Neural crest cell (in vitro differentiated cells): ENCODE measurements at places on chromosomes 16 and 17. TPM values are rescaled to one million over a fixed set of nuclear protein-coding genes. Genes with fewer than 3 reads are reported as not detected.
A peak's percentile ranks its signal among the peaks of the same experiment; 100 is the strongest.

DNA sequence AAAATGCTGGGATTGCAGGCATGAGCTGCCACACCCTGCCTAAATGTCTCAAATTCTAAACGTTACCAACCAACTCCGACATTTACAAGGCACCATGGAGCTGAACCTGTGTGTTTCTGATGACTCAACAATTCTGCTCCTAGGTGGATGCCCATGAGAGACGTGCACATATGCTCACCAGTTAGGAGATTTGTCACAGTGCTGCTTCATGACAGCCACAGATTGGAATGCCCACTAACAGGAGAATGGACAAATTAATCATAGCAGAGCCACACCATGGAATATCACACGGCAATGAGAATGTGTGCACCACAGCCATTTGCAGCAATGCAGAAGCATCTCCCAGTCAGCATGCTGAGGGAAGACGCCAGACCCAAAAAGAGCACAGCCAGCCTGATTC lies 8.0 kb upstream of the KCNG4 start:
- no peaks in the 10 kb centered on the region for H3K27me3 ChIP-seq
- H3K27ac ChIP-seq = no peak overlapping the region
- H3K4me1 ChIP-seq = peaks cover 20% of the 10 kb centered on the region
- H3K4me3 ChIP-seq = no peak overlapping the region

DNA sequence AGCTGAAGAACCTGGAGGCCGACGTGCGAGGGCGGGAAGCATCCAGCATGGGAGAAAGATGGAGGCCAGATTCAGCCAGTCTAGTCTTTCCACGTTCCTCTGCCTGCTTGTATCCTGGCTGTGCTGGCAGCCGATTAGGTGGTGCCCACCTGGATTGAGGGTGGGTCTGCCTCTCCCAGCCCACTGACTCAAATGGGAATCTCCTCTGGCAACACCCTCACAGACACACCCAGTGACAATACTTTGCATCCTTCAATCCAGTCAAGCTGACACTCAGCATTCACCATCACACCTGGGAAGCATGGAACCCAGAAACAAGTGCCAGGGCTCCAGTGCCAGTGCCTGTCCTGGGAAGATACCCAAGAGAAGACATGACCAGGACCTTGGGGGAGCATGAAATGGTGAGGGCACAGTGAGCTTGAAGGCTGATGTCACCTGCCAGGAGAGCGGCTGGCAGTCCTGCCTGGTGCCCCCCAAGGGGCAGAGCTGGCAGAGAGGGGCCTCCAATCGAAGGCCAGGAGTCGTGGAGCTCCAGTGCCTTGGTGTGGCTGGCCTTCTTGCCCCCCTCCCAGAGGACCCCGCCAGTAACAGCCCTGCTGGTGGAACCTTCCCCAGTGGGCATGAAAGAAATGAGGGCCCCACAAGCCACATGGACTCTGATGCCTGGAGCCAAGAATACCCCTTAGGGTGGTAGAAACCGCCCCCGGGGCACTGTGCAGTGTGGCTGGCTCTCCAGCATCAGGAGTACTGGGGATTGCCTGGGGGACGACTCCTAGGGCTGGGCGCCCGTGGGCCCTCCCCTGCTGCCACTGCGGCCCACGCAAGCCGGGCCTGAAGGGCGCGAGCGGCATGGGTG lies 643 bp upstream of the NPB start:
- H3K27me3 ChIP-seq = peaks cover 14% of the 10 kb centered on the region
- peaks cover 3% of the 10 kb centered on the region for H3K36me3 ChIP-seq
- no peak for DNase-seq

GRCh38 chr16:84318091-84318975 lies 23.7 kb downstream of the WFDC1 start:
- H3K4me3 ChIP-seq = no peak overlapping the region
- no peak for DNase-seq
- H3K27me3 ChIP-seq = peaks cover 16% of the 10 kb centered on the region
- H3K4me1 ChIP-seq = no peaks in the 10 kb centered on the region
- H3K27ac ChIP-seq = no peak overlapping the region

GRCh38 chr16:48323783-48324775 lies 61.1 kb downstream of the SIAH1 start:
- H3K36me3 ChIP-seq = no peaks in the 10 kb centered on the region
- no peak overlapping the region for H3K4me3 ChIP-seq
- no peak for DNase-seq
- no peak overlapping the region for H3K27ac ChIP-seq

GRCh38 chr16:48542966-48543365 lies 67.0 kb downstream of the N4BP1 start:
- H3K27ac ChIP-seq = no peak overlapping the region
- DNase-seq = no peak
- H3K4me1 ChIP-seq = no peaks in the 10 kb centered on the region
- peaks cover 6% of the 10 kb centered on the region for H3K36me3 ChIP-seq
- no peaks in the 10 kb centered on the region for H3K27me3 ChIP-seq

DNA sequence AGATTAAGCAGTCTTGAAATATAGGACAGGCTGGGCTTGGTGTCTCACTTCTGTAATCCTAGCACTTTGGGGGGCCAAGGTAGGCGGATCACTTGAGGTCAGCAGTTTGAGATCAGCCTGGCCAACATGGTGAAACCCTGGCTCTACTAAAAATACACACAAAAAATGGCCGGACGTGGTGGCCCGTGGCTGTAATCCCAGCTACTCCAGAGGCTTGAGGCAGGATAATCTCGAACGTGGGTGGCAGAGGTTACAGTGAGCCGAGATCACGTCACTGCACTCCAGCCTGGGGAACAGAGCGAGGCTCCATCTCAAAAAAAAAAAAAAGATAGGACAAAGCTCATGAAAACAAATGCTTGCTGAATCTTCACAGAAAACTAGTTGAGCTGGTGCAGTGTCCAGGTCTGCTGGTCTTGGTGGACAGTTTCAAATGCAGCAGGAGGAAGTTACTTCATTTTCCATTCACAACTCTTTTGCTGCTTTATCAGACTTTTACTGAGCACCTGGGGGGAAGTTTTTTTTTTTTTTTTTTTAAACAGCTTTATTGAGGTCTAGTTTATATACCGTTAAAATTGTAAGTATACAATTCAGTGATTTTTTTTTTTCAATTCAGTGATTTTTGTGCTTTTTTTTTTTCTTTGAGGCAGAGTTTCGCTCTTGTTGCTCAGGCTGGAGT lies 45.2 kb downstream of the SNX29 start:
- H3K36me3 ChIP-seq = no peaks in the 10 kb centered on the region
- H3K4me1 ChIP-seq = no peaks in the 10 kb centered on the region
- H3K27ac ChIP-seq = no peak overlapping the region
- no peak overlapping the region for H3K4me3 ChIP-seq
- DNase-seq = no peak

DNA sequence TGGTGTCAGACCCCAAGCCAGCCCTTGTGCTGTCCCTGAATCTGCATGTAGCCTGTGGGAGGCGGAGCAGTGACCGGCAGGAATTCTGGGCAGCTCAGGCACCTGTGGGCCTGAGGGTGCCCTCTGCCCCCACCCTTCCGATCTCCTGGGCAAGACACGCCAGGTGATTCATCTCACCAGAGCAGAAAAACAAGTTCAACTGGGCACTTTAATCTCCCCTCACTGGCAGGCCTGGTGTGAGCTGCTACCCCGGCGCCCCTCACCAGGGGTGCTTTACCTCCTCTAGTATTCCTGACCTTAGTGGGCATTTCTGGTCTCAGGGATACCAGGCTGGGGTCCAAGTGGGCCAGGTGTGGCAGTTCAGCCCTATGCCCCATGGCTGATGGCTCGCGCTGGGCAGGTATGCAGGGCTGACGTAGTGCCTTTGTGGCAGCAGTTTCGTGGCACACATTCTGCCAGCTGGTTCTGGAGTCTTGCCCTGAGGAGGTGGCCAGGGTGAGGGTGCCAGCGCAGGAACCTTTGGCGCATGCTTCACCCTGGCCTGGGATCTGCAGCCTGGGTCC lies 6.0 kb downstream of the ERBB2 start:
- no peak for DNase-seq
- no peak overlapping the region for H3K4me3 ChIP-seq
- no peak overlapping the region for H3K27ac ChIP-seq
- H3K36me3 ChIP-seq = no peaks in the 10 kb centered on the region
- no peaks in the 10 kb centered on the region for H3K27me3 ChIP-seq

DNA sequence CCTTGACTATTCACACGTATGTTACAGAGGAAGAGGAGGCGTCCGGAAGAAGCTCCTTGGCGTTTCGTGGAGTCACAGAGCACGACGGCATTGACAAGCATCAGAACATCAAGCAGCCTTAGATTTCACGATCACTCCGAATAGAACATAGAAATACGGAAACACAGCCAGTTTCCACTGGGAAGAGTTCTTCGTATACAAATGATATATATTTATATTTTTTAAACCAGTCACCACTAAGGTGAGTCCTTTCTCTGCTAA lies 3.1 kb downstream of the CBLN1 start:
- peaks cover 27% of the 10 kb centered on the region for H3K4me1 ChIP-seq
- peak overlapping the region; percentile 57 for H3K4me3 ChIP-seq
- DNase-seq = no peak
- H3K27me3 ChIP-seq = peaks cover 92% of the 10 kb centered on the region

GRCh38 chr17:15101175-15101574 lies 164.0 kb downstream of the PMP22 start:
- DNase-seq = no peak
- peaks cover 4% of the 10 kb centered on the region for H3K36me3 ChIP-seq
- peaks cover 4% of the 10 kb centered on the region for H3K4me1 ChIP-seq

DNA sequence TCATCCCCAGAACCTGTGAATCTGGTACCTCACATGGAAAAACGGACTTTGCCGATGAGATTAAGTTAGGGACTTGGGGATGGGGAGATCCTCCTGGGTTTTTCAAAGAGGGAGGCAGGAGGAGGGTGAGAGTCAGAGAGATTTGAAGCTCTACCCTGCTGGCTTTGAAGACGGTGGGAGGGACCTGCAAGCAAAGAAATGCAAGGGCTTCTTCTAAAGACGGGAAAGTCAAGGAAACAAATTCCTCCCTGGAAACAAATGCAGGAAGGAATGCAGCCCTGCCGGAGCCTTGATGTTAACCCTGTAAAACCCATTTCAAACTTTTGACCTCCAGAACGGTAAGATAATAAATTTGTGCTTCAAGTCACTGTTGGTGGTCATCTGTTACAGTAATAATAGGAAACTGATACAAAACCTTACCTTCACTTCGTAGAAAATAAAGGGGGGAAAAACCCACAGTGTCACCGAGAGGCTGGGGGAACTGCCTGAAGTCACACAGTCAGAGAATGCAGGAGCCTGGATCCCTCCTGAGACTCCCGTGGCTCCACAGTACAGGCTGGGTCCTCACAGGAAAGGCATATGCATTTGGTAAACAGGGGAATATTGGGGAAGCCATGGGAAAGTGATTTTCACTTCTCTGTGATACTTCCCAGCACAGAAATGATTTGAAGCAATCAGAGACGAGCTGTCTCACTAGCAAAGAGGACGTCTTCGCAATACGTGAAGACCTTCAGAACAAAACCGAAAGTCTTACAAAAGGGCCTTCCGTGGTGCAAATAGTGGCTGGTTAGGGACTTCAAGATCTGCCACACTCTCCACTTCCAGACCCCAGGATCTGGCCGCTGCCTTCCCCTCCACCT lies 58.9 kb upstream of the CLEC3A start:
- H3K4me3 ChIP-seq = no peak overlapping the region
- H3K4me1 ChIP-seq = peaks cover 39% of the 10 kb centered on the region
- no peak overlapping the region for H3K27ac ChIP-seq
- peaks cover 33% of the 10 kb centered on the region for H3K27me3 ChIP-seq
- H3K36me3 ChIP-seq = no peaks in the 10 kb centered on the region
- DNase-seq = no peak

GRCh38 chr16:72228014-72228413 lies 56.1 kb upstream of the PMFBP1 start:
- DNase-seq = no peak
- H3K36me3 ChIP-seq = peaks cover 3% of the 10 kb centered on the region
- no peak overlapping the region for H3K4me3 ChIP-seq
- H3K27ac ChIP-seq = no peak overlapping the region
- H3K27me3 ChIP-seq = no peaks in the 10 kb centered on the region

DNA sequence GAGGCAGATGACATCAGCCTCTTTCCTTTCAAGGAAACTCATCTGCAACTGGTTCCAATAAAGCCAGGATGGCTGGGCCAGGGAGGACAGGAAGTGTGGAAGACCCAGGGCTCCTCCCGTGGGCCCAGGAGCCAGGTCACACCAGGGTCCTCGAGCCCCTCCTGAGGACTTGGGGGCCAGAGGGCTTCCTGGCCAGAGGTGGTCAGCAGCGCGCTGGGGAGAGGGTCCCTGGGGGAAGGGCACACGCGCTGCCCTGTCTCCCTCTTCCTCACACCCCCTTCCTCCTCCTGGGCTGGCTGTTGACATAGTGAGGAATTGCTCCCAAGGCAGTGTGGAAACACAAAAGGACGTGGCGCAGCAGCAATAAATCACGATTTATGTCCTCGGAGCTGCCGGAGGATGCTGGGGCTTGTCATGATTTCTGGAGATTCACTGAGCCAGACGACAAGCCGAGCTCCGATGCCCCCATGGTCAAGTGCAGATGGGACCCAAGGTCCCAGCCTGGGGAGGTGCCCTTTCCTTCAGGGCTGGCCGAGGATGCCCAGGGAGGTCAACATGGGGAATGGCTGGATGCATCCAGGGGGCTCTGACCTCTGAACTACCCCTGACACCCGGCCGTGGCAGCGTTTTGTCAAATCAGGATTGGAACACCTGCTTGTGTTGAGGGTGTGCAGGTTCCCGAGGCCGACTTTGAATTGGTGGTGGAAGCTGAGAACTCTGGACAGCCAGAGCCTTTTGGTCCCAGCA lies 152.6 kb downstream of the IRF8 start:
- H3K4me3 ChIP-seq = no peak overlapping the region
- H3K27me3 ChIP-seq = peaks cover 25% of the 10 kb centered on the region
- no peak overlapping the region for H3K27ac ChIP-seq
- peaks cover 19% of the 10 kb centered on the region for H3K4me1 ChIP-seq
- no peaks in the 10 kb centered on the region for H3K36me3 ChIP-seq
- DNase-seq = no peak

DNA sequence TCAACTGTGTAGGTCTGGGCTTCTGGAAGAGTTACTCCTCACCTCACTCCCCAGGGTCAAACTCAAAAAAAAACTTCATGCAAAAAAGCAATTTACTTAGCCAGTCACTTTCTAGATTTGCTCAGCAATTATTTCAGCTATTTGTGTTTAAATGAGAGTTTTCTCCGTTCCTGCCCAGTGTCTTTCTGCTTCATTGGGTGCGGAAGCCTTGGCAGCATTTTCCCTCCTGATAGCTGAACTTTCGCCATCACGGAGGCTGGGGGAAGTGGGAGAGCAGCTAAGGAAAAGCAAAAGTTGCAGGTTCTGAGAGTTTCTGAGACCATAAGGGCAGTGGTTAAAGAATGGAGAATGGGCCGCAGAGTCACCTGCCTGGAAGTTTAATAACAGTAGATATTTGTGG lies 287.1 kb upstream of the DYNLRB2 start:
- DNase-seq = no peak
- H3K4me3 ChIP-seq = no peak overlapping the region
- no peaks in the 10 kb centered on the region for H3K36me3 ChIP-seq
- no peaks in the 10 kb centered on the region for H3K27me3 ChIP-seq
- no peak overlapping the region for H3K27ac ChIP-seq

PTGES3L gene
- total RNA-seq = 3.4 and 3.5 TPM in 2 replicates

TBX2 gene
- total RNA-seq = 16.1 and 18.7 TPM in 2 replicates

ATP6V0D1 gene
- 54.7 and 55.4 TPM in 2 replicates for total RNA-seq

ZNF385C gene
- total RNA-seq = 1.3 and 1.7 TPM in 2 replicates

CES1 gene
- 0.58 TPM in 1 of 2 replicates, not detected in the other for total RNA-seq

PHLPP2 gene
- total RNA-seq = 16.2 and 18.7 TPM in 2 replicates

NPIPB2 gene
- 10.1 and 12.4 TPM in 2 replicates for total RNA-seq

NOTUM gene
- 5.9 and 6.3 TPM in 2 replicates for total RNA-seq
